Frontal cortex (tissue), 4 donors: ENCODE measurements at places on chromosomes 1 and 21. TPM values are rescaled to one million over a fixed set of nuclear protein-coding genes. Genes with fewer than 3 reads are reported as not detected.
A peak's percentile ranks its signal among the peaks of the same experiment; 100 is the strongest.

GRCh38 chr1:167465018-167465417 is 53.3 kb downstream of the CD247 start:
- no peak for DNase-seq

GRCh38 chr1:226993814-226994585 is 53.9 kb downstream of the COQ8A start:
- DNase-seq: no peak

- no peak for DNase-seq
These were observed 53.6 kb downstream of the PEX14 start for GRCh38 chr1:10528066-10529014.

TMEM125 gene
- 0.82 TPM for total RNA-seq

DNA sequence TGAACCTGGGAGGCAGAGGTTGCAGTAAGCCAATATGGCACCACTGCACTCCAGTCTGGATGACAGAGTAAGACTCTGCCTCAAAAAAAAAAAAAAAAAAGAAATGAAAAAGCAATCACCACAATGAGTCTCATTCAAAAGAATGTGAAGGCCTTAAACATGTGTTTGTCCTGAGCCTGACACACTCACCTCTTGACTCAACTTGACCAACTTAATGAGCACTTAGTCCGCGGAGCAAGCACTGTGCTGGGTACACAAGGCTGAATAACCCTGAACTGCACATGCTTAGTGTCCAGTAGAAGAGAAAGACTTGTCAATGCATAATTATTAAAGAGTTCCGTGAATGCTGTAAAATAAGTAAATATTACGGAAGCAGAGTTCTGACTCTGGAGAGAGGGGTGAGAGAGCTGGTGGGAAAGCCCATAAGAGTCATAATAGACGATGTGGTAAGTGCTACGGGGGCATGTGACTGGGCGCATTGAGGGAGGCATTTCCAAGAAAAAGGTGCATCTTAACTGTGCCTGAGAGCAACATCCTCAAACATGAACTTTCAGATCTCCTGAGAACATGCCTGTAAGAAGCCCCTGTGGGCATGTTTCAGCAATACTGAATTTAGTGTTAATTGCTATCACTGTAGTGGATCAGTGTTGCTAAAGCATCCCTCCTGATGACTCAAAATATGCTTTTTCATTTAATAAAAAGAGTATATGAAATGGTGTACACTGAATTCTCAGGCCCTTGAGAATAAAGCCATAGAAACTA is 27.2 kb downstream of the MCOLN2 start:
- DNase-seq: no peak

TMIGD3 gene
- 1.2 TPM for total RNA-seq

FNBP1L gene
- total RNA-seq: 254 TPM

DNA sequence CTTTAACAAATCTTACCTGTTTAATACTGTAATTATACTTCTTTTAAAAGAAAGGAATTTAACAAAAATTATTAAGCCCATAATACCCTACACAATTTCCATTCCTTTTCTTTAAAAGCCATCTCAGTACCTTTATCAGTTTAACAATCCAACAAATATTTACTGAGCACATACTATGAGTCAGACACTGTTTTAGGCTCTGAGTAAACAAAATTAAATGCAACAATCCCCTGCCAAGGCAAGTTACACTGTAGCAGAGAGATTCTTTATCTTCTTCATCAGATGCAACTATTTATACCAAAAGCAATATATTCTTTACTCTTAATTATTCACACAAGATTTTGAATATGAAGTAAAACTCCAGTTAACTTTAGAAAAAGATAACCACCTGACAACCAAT is 12.0 kb downstream of the DENND1B start:
- DNase-seq: no peak

- no peak for DNase-seq
These were observed 561 bp downstream of the KIF2C start for GRCh38 chr1:44740179-44740617.

GRCh38 chr1:229046251-229046853 is 224.6 kb upstream of the RAB4A start:
- DNase-seq: no peak

CDK18 gene
- total RNA-seq: 0.82 TPM

- DNase-seq: no peak
These were observed 71.5 kb downstream of the NR5A2 start for GRCh38 chr1:200099040-200099439.

CLDN8 gene
- not detected for total RNA-seq

GRCh38 chr1:37633938-37634243 is 801 bp downstream of the RSPO1 start:
- DNase-seq: no peak

CELA3A gene
- total RNA-seq: not detected

DNA sequence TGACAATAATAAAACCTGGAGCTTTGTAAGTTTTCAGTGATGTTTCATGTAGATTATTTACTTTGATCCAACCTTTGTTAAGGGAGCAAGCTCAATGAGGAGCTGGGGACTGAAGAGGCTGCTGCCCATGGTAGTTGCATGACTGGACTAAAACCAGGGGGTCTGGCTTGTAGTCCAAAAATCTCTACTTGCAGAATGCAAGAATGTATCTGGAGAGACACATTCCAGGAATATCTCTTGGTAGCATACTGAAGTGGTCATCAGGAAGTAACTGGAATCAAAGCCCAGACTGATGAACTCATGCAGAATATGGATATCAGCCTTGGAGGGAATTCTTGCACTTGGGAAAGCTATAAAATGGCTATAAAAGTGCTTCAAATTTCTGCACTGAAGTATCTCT is 5.8 kb upstream of the KIAA0040 start:
- no peak for DNase-seq

DNA sequence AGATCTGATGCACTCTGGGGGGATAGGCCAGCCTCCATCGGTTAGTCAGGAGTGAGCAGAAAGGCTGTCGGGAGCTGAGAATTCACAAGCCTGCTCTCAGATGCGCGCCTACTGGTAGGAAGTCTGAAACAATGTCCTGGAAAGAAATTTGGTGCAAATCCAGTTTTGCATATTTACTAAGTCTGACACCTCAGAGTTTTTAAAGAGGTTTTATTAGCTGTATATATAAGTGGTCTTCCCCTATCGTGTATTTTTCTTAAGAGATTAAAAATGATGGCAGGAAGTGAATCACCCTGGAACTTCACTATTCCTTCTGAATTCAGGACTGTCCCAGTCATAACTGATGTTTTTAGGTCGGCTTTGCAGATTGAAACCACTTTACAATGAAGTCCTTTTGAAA is 99.8 kb upstream of the C1orf105 start:
- no peak for DNase-seq

GRCh38 chr21:36200081-36200561 is 43.5 kb downstream of the DOP1B start:
- DNase-seq: no peak

DNA sequence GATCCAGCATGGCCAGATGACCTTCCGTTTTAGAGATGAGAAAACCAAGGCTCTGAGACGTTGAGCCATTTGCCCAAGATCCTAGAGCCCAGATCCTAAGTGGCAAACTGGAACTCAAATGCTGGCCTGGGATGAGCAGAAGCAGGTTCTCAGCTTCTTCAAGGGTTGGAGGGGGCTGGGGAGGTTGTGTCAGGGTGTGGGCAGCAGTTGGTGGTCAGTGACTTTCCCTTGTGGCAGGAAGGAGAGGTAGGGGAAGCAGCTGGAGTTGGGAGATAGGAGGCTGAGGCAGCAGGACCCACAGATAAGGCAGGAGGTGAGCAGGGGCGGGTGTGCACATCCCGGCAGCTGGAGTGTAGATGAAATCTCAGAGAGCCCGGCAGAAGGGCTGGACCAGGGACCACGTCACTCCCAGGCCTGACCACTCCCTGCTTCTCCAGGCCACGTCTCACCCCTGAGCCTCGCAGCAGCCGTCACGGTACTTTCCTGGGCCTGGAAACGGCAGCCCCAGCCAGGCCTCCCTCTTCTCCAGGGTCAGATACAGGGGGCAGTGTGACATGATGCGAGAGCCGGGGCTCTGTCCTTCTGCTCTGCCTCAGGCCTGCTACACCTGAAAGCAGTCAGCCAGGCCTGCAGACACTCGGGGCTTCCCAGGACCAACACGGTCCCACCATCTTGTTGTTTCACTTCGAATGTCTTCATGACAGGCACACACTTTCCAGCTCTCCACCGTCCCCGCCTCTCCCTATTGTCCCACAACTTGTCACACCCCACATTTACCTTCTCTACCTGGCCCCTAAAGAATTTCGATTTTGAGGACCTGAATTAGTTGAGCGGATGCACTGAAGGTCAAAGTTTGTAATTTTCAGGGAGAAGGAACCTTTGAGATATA is 11.5 kb upstream of the LAPTM5 start:
- DNase-seq: no peak

- DNase-seq: peak; percentile 7
These were observed 9.8 kb downstream of the ATP13A2 start for GRCh38 chr1:17001760-17002523.

DNA sequence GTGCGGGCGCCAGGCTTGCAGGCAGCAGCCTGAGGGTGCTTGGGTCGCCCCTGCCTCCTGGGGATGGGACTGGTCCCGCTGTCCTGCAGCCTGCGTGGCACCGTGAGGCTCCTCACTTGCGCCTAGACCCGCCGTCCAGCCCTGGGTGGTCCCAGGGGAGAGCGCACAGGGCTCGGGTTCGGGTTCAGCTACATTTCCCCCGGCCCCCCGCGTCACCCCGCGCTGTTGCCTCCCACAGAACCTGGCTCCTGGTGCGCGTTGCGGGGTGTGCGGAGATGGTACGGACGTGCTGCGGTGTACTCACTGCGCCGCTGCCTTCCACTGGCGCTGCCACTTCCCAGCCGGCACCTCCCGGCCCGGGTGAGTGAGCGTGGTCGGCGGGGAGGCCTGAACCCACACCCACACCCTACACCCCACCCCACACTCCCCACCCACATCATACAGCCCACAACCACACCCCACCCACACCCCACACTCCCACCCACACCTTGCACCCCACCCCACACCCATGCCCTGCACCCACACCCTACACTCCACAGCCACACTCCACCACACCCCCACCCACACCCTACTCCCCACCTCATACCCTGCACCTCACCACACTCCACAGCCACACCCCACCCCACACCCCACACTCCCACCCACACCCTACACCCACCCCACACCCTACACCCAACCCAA is 6.2 kb upstream of the PFKL start:
- no peak for DNase-seq

CLCA1 gene
- total RNA-seq: not detected

DNA sequence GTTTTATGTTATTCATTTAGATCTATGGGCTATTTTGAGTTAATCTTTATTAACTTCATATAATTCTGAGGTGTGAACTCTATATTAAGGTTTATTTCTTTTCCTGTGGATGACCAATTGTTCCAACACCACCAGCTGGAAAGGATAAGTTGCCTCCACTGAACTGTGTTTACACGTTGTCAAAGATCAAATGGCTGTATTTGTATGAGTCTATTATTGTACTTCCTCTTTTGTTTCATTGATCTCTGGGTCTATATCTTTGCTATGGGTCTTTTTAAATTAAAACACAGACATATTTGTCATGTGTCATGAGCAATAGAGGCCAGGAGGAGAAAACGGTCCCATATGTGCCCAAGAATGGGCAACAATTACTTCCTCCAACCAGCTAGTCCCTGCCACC is 5.2 kb upstream of the MAB21L3 start:
- no peak for DNase-seq

GRCh38 chr1:173255214-173255813 is 48.2 kb upstream of the TNFSF4 start:
- no peak for DNase-seq

DNA sequence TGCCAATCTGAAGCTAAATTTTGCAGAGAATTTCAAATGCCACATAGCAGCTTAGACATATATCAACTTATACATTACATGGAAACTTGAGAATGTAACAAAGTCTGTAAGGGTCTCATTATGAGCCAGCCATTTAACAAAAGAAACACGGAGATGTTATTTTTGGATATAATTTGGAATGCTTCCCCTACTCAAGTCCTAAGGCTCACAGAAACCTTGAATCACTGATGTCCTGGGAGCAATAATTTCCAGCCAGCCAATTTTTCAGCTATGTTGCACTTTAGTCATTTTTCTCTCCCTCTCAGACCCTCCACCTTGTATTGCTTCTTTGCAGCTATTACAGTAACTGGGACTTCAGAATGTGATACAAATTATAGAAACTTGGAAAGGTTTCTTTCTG is 56.9 kb downstream of the EIF2B3 start:
- no peak for DNase-seq

DNA sequence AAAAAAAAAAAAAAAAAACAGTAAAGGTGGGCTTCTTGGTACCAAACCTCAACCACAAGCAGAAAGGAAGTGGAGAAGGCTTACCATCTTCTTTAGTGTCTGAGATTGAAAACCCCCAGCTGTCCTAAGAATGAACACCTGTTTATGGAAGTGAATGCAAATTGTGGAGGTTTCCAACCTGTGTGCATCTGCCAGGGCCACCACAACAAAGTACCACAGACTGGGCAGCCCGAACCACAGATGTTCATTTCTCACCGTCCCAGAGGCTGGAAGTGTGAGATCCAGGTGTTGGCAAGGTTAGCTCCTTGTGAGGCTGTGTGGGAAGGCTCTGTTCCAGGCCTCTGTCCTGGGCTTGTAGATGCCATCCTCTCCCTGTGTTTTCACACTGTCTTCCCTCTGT is 348.7 kb downstream of the SETD4 start:
- DNase-seq: no peak

DNA sequence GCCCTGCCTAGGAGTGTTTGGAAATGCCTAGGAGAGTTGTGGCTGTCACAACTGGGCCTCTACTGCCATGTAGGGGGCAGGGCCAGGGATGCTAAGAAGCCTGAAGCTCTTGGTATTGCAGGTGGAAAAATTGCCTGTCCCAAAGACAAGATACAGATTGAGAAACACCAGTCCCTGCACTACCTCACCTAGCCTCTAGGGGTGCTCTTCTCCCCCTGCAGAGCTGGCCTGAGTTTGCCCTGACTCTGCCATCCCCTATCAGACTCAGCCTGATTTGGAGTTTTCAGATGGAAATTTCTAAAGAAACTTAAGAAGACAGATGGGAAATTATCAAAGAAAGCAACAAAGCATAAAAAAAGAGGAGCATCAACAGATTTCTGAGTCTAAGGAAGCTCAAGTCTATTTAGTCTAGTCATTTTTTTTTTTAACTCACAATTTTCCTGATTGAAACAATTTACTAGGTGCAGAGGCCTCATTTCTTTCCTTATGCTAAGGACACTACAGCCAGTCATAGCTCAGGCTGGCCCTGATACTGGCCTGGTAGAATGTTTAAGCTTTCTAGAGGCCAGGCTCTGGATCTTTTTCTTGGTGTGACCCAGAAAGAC is 61.4 kb upstream of the LRRN2 start:
- no peak for DNase-seq

TMEM61 gene
- not detected for total RNA-seq

CD53 gene
- 9.8 TPM for total RNA-seq

DNA sequence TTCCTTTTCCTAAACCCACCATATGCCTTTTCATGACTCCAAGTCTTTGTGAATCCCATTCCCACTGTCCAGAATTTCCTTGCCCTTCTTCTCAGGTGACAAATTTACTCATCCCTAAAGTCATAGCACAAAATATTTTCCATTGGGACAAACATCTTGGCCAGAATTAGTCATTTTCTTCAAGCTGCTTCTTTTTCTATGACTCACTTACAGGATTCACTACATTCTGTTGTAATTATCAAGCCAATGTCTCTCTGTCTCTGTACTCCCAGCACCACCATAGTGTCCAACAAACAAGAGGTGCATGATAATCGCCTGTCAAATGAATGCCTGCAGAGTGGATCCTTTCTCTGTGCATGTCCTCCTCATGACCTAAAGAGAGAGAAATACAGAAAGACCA is 37.8 kb downstream of the SGIP1 start:
- no peak for DNase-seq
